ENCODE measurements at places on chromosomes 2 and 18.

GRCh38 chr18:53843113-53843760 lies 381.2 kb downstream of the MBD2 start:
- DNase-seq, result no peak

DNA sequence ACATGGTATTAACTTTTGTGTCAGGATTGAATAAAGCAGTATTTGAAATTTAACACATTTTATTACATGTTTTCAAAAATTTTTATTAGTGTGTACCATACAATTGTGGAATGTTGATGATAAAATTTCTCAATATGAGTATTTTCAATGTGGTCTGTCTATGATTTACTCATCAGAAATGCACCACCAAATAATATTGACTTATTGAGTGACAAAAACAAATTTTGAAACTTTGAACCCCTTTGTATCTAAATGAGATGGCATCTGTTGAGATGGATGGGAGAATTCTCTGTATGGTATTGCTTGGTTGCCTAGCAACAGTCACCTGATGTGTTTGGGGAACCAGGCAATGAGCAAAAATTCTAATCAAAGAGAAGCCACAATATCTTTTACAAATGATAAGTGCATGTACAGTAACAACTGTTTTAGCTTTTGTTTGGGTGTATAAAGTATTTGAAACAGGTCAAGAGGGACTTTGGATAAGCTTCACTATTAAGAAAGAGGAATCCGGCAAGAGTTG lies 400.1 kb downstream of the CCDC85A start:
- DNase-seq, result no peak

DNA sequence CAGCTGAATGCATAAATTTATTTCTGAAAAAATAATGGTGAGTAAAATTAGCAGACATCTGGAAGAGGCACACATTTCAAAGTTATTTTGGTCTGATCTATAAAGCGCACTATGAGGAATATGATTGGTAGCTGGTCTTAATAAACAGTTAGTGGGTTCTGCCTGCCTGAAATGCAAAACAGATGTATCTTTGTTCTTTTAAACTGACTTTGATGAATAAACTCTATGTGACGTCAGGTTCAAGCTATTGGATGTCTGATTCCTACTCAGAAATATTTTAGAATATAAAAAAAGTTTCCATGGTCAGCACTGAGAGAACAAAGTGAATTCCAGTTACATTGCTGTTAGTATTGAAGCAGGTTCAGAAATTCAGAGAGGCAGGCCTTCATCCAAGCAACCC lies 136.4 kb downstream of the TPGS2 start:
- no peak for DNase-seq

DNA sequence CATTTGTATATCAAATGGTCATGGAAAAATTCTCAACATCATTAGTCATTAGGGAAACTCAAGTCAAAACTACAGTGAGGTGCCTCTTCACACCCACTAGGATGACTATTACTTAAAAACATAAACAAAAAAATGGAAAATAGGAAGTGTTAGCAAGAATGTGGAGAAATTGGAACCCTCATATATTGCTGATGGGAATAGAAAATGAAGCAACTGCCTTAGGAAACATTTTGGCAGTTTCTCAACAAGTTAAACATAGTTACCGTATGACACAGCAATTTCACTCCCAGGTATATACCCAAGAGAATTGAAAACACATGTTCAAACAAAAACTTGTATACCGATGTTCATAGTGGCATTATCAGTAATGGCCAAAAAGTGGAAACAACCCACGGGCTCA lies 18.1 kb upstream of the CYP26B1 start:
- no peak for DNase-seq

GRCh38 chr2:158013891-158014290 lies 87.8 kb upstream of the UPP2 start:
- no peak for DNase-seq

- DNase-seq, result no peak
Observed at GRCh38 chr2:75465317-75465984, 95.3 kb downstream of the EVA1A start.

Data from stimulated activated CD4-positive, alpha-beta T cell treated with anti-CD3 and anti-CD28 coated beads, Interleukin-4, amount 100 ng/mL, for 48 hours (primary cell).